IMR-90 (cell line): ENCODE measurements at places on chromosomes 6 and 20. TPM values are rescaled to one million over a fixed set of nuclear protein-coding genes. Genes with fewer than 3 reads are reported as not detected.

DNA sequence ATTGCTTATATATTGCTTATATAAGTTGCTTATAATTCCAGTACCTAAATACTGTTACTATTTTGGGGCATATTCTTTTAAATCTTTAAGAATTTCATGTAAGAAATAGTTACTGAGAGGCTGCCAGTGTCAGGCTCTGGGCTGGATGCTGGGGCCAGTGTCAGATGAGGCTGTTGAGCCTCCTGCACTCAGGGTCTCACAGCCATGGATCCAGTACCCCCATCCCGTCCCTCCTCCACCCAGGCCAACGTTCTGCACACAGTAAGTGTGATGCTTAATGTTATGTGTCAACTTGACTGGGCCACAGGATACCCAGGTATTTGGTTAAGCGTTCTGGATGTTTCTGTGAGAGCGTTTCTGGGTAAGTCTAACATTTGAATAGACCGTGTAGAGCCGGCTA is 119.5 kb upstream of the PMEPA1 start:
- H3K27me3 ChIP-seq = peaks cover 6% of the 10 kb centered on the region; the same call in 1 of the 2 replicates
- H3K36me3 ChIP-seq = no peaks in the 10 kb centered on the region
- H3K27ac ChIP-seq = no peak overlapping the region
- DNase-seq = no peak
- no peak overlapping the region for H3K4me3 ChIP-seq
- H3K4me1 ChIP-seq = no peaks in the 10 kb centered on the region

- H3K27ac ChIP-seq = no peak overlapping the region
- H3K36me3 ChIP-seq = no peaks in the 10 kb centered on the region
- H3K4me3 ChIP-seq = no peak overlapping the region
- no peaks in the 10 kb centered on the region for H3K4me1 ChIP-seq
- H3K27me3 ChIP-seq = no peaks in the 10 kb centered on the region
Observed at GRCh38 chr6:63963769-63964315, 328.2 kb downstream of the PHF3 start.

- no peaks in the 10 kb centered on the region for H3K27me3 ChIP-seq
- no peak overlapping the region for H3K4me3 ChIP-seq
- H3K36me3 ChIP-seq = no peaks in the 10 kb centered on the region
- no peak for DNase-seq
- H3K4me1 ChIP-seq = no peaks in the 10 kb centered on the region
- no peak overlapping the region for H3K27ac ChIP-seq
Observed at GRCh38 chr6:163092876-163093275, 321.6 kb upstream of the QKI start.

DNA sequence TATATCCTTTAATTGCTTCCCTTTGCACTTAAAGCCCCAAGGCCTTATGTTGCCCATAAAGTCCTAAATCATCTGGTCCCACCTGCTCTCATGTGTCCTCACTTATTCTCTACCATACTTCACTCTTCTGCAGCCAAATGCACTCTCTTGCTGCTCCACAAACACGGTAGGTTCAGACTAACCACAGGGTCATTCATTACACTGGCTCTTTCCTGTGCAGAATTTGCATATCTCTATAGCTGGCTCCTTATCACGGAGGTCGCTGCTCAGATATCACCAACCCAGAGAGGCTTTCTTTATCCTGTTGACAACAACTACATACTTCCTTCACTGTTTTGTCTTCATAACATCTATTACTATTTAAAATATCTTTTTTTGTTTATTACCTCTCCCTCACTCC is 86.8 kb downstream of the MOXD1 start:
- DNase-seq = no peak
- no peaks in the 10 kb centered on the region for H3K4me1 ChIP-seq
- no peak overlapping the region for H3K4me3 ChIP-seq

Gene IPCEF1
- under 0.01 TPM in 2 replicates for total RNA-seq
